ENCODE measurements at places on chromosomes 7 and 10. TPM values are rescaled to one million over a fixed set of nuclear protein-coding genes. Genes with fewer than 3 reads are reported as not detected.

The NIPSNAP2 gene
- polyA plus RNA-seq: 43.7 TPM

The PARP12 gene
- polyA plus RNA-seq: 30.8 TPM

The CALHM2 gene
- polyA plus RNA-seq: 35.0 TPM

The SEMA3E gene
- not detected for polyA plus RNA-seq

The HTRA1 gene
- not detected for polyA plus RNA-seq

The CFAP69 gene
- 0.54 TPM for polyA plus RNA-seq

The CACNA2D1 gene
- polyA plus RNA-seq: not detected

The EEPD1 gene
- 1.9 TPM for polyA plus RNA-seq

The SSC4D gene
- not detected for polyA plus RNA-seq

The MACC1 gene
- 1.2 TPM for polyA plus RNA-seq

The EMX2 gene
- not detected for polyA plus RNA-seq

The GSTO1 gene
- polyA plus RNA-seq: 101 TPM

The NXPH1 gene
- not detected for polyA plus RNA-seq

The VENTX gene
- not detected for polyA plus RNA-seq

The AGMO gene
- polyA plus RNA-seq: not detected

The UFSP1 gene
- 2.5 TPM for polyA plus RNA-seq

The CYP2C8 gene
- polyA plus RNA-seq: not detected

The CYP2C9 gene
- not detected for polyA plus RNA-seq

The HOXA10 gene
- 0.70 TPM for polyA plus RNA-seq

The SEC61A2 gene
- 1.5 TPM for polyA plus RNA-seq

The TEX36 gene
- not detected for polyA plus RNA-seq

The POM121C gene
- 34.0 TPM for polyA plus RNA-seq

The MMD2 gene
- not detected for polyA plus RNA-seq

The ATXN7L1 gene
- 17.8 TPM for polyA plus RNA-seq

The ZNF467 gene
- not detected for polyA plus RNA-seq

The MMP21 gene
- polyA plus RNA-seq: not detected

The CCDC3 gene
- polyA plus RNA-seq: not detected

The ABCB4 gene
- polyA plus RNA-seq: 12.5 TPM

The CALD1 gene
- 0.89 TPM for polyA plus RNA-seq

The VPS26A gene
- polyA plus RNA-seq: 27.6 TPM

The KIF11 gene
- 0.68 TPM for polyA plus RNA-seq

The VWC2 gene
- polyA plus RNA-seq: not detected

The SORBS1 gene
- polyA plus RNA-seq: 0.41 TPM

The EGFR gene
- not detected for polyA plus RNA-seq

The MOGAT3 gene
- polyA plus RNA-seq: not detected

The PILRA gene
- 2.3 TPM for polyA plus RNA-seq

The RBAK gene
- 5.3 TPM for polyA plus RNA-seq

The LGI1 gene
- polyA plus RNA-seq: not detected

The HSPA12A gene
- polyA plus RNA-seq: 6.7 TPM

The SFTPD gene
- polyA plus RNA-seq: not detected

The CPVL gene
- 1.6 TPM for polyA plus RNA-seq

The CXCL12 gene
- polyA plus RNA-seq: not detected
